RPMI7951 (cell line): ENCODE measurements at places on chromosomes 3 and 15. TPM values are rescaled to one million over a fixed set of nuclear protein-coding genes. Genes with fewer than 3 reads are reported as not detected.

DNA sequence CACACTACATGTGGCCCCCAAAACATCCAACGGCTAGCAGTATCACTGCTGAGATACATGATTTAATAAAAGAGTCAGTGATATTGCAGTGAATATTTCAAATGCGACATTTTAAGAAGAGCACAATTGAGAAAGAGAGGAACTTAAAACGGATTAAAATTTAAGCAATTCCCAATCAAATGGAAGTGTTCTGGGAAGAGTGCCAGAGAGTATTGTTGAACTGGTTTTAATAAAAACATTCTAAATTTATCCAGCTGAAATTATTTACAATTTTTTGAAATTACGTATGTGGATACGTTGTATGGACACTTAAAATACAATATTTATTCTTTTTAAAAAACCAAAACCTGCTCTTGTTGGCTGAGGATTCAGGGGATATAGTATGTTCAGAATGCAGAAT is 117.7 kb downstream of the C3orf38 start:
- DNase-seq: no peak

ANKRD63 gene
- not detected in 2 replicates for total RNA-seq

- no peak for DNase-seq
Observed at GRCh38 chr3:149000206-149000745, 8.9 kb downstream of the GYG1 start.

GRCh38 chr3:127077505-127078064 is 94.7 kb downstream of the PLXNA1 start:
- DNase-seq: no peak

DNA sequence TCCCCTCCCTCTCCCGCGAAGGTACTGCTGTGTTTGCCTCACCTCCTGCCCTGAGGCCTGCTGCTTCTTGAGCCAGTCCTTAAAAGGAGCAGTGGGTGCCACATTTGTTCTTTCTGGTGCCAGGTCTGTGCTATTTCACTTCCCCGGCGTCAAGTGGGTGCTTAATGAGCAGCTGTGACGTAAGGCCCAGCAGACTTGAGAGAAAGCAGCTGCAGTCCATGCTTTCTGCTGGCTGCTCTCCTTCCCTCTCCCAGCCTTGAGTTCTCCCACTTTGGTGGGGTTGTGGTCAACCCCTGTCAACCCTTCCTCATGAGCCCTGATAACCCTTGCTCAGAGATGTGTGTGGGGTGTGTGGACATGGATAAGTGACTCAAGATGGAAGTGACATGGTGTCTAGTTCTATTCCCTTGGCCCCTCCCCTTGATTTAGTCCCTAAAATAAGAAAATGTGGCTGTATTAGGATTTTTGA is 6.9 kb downstream of the INAFM2 start:
- DNase-seq: peak; percentile 65

- DNase-seq: peak; percentile 67
Observed at GRCh38 chr3:31132132-31132769, 237.8 kb upstream of the GADL1 start.

GRIP2 gene
- under 0.01 TPM in 1 of 2 replicates, not detected in the other for total RNA-seq
